HT-29 (cell line): ENCODE measurements at places on chromosomes 3 and 15.

DNA sequence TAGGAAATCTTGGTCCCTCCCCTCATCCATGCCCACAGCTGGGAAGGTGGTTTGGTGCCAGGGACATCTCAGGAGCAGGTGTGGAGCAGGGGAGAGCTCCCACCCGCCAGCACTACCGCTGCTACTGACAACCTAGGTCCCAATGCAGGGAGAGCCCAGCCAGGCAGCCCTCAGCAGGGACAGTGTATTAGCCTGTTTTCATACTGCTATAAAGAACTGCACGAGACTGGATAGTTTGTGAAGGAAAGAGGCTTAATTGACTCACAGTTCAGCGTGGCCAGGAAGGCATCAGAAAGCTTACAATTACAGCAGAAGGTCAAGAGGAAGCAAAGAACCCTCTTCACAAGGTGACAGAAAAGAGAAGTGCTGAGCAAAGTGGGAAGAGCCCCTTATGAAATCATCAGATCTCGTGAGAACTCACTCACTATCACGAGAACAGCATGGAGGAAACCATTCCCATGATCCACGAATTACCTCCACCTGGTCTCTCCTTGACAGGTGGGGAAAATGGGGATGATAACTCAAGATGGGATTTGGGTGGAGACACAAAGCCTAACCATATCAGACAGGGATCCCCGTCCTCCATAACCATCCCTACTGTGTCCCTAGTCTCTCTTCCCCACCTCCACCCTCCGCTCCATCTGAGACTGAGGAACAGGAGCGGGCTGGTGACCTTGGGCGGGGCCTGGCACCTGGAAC, 218.6 kb downstream of the TBC1D2B start:
- DNase-seq, result no peak

DNA sequence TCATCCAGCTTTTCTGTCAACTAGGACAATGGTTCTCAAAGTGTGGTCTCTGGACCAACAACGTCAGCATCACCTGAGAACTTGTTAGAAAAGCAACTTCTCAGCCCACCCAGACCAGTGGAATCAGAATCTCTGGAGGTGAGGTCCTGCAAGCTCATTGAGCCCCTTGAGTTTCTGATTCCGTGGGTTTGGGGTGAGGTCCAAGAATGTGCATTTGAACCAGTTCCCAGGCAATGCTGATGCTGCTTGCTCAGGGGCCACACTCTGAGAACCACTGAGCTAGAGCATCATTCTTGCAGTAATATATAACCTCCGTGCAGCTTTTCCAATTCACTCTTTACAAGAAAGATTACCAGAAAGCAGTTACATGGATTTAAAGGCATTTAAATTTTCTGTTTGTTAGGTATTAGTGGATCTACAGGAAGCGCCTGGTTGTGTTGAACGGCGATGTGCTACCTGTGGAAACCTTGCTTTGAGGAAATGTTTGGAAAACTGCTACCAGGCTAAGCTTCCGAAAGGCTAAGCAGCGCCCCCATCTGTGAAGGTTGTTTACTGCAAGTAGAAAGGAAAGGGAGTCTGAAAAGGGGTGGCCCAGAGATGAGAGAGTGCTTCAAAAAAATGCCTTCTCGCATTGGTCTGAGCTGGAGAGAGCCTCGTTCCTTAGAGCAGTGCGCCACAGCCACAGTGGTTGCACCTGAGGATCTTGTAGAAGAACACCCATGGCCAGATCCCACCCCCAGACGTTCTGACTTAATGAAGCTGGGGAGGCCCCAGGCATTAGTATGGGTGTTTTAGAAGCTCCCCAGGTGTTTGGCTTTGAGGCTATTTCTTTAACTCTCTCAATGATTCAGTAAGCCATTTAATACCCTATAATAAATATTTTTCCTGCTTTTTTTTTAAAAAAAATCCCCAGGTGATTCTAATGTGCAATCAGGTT, 50.0 kb downstream of the RLBP1 start:
- DNase-seq, result peak; percentile 92

DNA sequence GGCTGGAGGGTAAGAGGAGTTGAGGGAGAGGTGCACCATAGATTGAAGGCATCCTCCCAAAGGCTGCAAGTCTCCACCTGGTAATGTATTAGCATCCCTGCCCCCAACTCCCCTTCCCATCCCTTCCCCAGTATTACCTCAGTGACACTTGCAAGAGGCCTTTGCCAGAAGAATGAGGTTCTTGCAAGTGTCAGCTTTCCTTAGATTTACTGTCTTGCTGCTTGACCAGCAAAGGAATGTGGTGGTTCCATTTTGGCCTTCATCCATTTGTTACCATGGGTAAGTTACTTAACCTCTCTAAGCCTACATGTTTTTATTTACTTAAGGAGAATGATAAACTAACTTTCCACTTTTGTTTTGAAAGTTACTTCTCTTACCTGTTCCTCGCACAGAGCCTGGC, 108.9 kb downstream of the LRTM1 start:
- DNase-seq, result no peak

DNA sequence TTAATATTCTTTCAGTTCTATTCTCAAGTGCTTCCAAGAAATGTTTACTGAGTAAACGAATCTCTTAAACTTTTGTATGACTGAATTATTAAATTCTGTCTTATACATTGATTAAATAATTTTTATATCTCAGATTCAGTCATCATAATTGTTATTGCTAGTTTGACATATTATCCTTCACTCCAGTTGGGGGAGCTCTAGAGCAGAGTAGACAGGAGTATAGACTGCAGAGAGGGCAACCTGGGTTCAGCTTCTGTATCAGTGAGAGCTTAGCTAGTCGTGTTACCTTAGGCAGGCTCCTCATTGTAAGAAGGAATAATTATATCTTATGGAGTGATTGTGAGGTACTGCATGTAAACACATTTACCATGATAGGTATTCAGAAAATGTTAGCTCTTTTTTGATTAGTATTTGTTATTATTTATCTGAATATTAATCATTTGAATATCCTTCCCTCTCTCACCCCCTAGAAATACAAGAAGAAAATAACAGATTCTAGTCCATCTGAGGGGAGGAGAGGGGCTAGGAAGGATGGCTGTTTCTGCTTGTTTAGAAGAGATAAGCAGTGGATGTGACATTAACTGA, 31.0 kb upstream of the ZCWPW2 start:
- DNase-seq, result peak; percentile 43

- DNase-seq, result no peak
These were observed 692.7 kb upstream of the GRM7 start for GRCh38 chr3:6168256-6168655.

DNA sequence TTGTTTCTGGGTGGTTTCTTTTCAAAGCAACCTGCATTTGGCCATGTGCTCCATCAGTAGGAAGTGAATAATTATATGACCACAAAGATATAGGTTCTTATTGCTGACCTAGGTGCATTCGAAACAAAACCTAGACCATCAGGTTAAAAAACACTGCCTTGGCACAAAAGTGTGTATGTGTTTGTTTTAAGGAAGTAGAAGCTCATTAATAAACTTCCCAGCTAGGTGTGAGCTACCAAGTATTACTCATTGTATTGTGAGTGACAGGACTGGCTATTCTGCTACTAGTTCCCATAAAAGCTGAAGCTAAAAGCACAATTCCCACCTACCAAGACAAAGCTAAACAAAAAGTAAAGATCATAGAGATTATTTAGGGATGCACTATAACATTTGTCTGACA, 168.2 kb downstream of the TP63 start:
- DNase-seq, result no peak

DNA sequence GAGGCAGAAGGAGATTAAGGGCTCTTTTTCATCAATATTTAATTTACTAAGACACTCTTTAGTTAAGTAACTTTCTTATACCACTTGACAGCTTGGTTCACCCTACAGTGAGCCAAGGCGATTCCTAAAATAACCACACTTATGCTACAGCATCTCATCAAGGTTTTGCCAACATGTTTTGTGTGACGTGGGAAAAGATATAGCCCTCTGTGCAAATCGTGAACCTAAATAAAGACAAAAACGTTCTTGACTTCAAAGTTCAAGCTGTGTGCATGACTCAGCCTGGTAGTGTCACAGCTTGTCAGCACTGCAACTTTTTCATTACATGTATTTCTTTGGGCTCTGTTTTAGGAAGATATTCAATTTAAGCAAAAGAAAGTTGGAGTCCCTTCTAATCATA, 297.0 kb upstream of the EPHA3 start:
- DNase-seq, result no peak

GRCh38 chr15:35206060-35206675, 121.1 kb upstream of the NANOGP8 start:
- peak; percentile 81 for DNase-seq

- DNase-seq, result no peak
These were observed 18.2 kb upstream of the PRKCI start for GRCh38 chr3:170204023-170204472.

DNA sequence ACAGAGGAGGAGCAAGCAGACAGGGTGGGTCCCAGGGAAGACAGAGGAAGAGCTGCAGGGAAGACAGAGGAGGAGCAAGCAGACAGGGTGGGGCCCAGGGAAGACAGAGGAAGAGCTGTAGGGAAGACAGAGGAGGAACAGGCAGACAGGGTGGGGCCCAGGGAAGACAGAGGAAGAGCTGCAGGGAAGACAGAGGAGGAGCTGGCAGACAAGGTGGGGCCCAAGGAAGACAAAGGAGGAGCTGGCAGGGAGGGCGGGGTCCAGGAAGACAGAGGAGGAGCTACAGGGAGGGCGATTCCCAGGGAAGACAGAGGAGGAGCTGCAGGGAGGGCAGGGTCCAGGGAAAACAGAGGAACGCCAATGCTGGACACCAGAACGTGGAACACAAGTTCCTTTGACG, 66.5 kb downstream of the PLXNA1 start:
- no peak for DNase-seq

- peak; percentile 76 for DNase-seq
These were observed 242.2 kb upstream of the ZPLD1 start for GRCh38 chr3:102192575-102192974.

DNA sequence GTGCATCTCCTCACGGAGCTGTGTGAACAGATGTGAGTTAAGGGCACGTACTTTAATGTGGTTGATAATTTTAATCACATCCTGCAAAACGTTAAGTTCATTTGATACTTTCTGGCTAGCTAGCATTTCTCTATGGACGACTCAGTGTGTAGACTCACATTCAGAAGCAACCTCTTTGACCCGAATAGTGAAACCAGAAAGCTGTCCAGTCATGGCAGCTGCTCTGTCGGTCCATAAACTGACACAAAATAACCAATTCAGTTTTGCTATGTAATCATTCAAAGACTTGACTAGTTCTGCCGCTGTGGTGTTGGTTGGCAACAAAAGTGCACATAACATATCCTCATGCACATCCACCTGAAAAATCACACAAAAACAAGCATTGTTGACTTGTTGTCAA, 3.7 kb upstream of the GFM1 start:
- no peak for DNase-seq

DNA sequence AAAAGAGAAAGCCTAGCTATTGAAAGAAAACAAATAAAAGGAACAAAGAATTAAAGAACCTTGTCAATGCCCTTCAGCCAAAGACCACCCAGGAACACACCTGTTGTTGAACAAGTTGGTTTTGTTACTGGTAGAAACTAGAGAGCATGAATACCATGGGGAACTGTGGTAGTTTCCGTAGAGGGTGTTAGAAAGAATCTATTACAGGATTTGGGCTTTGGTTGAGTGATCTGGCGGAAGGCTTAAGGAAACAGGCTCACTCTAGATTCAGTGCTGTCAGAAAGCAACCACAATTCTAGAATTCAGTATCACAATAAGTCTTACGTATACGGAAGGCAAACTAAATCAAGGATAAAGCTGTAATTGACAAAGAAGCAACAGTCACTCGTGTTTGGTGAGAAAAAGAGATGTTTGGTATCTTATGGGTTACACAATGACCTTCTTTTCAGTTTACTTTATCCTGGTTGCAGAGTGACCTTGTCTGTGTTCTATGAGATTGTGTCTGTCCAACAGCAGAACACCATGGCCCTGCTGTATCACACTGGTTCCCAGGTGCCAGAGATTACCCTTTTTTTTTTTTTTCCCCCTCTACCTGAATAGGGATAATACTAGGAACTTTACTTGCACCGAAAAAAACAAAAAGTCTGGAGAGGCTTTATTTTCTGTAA, 265.9 kb downstream of the SHQ1 start:
- DNase-seq, result no peak

GRCh38 chr15:39458131-39458530, 122.7 kb upstream of the THBS1 start:
- no peak for DNase-seq

DNA sequence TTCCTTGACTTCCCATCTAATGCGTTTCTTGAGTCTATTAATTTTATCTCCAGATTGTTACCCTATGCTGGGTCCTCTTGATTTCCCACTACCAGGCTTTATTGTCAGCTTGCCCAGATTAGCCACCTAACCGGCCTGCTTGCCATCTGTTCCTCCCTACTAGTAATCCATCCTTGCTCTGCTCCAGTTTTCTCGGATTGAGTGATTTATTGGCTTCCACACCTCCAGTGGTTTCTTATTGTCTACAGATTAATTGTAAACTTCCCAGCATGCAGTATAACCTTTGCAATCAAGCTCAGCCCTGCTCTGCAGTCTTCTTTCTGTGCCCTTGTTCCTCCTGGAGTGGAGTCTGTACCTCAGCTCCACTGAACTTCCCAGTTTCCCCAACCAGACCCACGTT, 63.4 kb downstream of the ARHGEF26 start:
- DNase-seq, result no peak

DNA sequence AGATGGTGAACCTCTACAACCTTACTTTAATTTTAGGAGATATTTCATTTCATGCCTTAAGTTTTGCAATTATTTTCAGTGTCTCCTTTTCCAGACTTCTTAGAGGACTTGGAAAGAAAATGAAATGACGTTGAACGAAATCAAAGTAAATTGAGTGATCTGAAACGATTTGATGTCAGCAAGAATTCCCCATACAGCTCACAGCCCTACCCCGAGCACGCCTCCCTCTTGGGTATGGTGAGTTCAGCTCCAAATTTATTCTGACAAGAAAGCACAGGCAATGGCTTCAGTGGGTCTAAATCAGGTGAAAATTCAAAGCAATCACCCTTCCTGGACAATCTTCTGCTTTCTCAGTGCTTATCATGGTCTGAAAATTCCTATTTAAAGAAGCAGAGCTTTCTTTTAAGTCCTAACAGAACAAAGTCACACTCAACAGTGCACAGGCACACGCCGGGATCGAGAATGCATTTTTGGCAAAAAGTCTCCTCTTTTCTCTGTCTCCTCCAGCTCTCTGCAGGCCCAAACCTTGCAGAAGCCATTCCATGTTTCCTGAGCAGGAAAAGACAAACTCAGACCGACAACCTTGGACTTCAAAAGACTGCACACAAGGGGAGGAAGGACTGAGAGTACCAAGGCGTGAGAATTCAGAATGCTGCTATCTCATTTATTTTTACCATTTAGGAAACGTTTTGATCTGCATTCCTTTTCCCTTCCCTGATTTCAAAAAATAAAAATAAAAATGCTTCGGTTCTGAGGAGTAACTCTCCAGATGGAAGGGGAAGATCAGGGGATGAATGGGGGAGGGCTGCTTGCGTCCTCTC, 72.0 kb downstream of the CCNL1 start:
- DNase-seq, result no peak

DNA sequence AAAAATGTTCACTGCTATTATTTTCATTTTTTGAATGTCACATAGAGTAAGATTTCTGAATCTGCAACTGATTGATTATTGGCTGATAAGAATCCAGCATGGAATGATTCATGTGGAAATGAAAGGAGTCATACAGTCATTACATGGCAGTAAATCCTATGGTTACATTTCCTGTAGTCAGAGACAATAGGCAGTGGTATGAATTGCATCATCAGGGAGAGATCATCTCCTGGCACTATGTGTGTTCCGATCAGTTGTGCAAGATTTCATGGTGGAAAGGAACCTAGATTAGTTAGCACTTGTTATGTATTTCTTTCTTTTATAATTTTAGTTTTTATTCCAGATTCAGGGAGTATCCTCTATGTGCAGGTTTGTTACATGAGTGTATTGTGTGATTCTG, 38.8 kb downstream of the SLC12A1 start:
- no peak for DNase-seq

GRCh38 chr15:52567871-52568600, 794 bp downstream of the ARPP19 start:
- DNase-seq, result peak; percentile 73
